Aorta (tissue), 5 donors: ENCODE measurements at places on chromosomes 12 and 14. TPM values are rescaled to one million over a fixed set of nuclear protein-coding genes. Genes with fewer than 3 reads are reported as not detected.

The SLC10A1 gene
- total RNA-seq, result not detected

The FAIM2 gene
- 0.58 TPM for total RNA-seq

The KRT4 gene
- not detected for total RNA-seq

The ARHGEF25 gene
- 72.0 TPM for total RNA-seq

The SOS2 gene
- total RNA-seq, result 41.7 TPM

The DPY19L2 gene
- 40.8 TPM for total RNA-seq

The LRP1-AS gene
- total RNA-seq, result not detected

The PRKCH gene
- 77.2 TPM for total RNA-seq
